ENCODE measurements at places on chromosomes 7 and 10. TPM values are rescaled to one million over a fixed set of nuclear protein-coding genes. Genes with fewer than 3 reads are reported as not detected.

DNA sequence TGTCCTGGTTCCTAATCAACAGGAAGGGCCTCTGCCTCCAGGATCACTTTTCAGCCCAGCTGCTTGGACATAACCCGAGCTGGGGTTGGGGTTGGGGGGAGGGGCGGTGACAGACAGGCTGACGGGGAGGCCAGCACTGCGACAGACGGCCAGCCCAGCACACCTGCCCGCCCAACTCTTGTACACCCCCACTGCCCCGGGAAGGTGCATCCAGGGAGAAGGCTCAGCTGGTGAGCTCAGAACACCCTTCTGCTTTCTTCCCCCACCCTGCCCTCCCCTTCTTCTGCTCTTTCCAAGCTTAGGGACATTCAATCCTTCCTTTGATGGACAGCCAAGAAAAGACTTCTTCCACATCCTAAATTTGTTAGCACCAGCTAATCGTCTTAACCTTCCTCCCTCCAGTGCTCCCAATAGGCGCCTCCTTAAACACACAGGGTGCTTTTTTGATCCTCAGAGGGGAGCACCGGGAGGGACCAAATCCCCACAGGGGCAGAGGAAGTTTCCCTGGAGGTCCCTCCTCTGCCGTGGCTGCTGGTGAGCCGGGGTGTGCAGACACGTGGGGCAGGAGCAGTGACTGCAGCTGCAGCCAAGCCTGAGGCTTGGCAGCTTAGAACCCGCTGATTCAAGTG lies 44.7 kb downstream of the COL13A1 start:
- H3K27ac ChIP-seq, result no peak overlapping the region
- no peaks in the 10 kb centered on the region for H3K36me3 ChIP-seq
- H3K27me3 ChIP-seq, result peaks cover 22% of the 10 kb centered on the region
- no peak for DNase-seq

GRCh38 chr10:11091517-11092102 lies 73.9 kb downstream of the CELF2 start:
- no peak overlapping the region for H3K27ac ChIP-seq
- no peak overlapping the region for H3K4me3 ChIP-seq
- no peaks in the 10 kb centered on the region for H3K36me3 ChIP-seq

LRMDA gene
- total RNA-seq, result not detected

DNA sequence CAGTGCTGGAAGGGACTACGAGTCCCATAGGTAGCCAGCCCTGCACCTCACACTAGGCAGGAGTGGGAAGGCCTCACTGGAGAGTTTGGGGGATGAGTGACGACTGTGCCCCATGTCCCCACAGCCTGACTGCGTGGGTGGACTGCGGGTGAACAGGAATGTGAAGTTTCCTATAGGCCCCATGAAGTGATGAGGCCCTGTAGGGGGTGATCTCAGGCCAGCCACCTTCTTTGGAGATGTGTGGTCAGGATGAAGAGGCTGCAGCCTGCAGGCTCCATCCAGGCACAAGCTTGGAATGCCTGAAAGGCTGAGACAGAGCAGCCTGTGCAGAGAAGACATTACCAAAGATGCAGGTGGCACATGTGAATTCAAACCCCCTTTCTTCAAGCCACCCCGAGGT lies 94.9 kb downstream of the CPXM2 start:
- peaks cover 12% of the 10 kb centered on the region for H3K27me3 ChIP-seq
- no peak overlapping the region for H3K4me3 ChIP-seq
- H3K36me3 ChIP-seq, result no peaks in the 10 kb centered on the region

DNA sequence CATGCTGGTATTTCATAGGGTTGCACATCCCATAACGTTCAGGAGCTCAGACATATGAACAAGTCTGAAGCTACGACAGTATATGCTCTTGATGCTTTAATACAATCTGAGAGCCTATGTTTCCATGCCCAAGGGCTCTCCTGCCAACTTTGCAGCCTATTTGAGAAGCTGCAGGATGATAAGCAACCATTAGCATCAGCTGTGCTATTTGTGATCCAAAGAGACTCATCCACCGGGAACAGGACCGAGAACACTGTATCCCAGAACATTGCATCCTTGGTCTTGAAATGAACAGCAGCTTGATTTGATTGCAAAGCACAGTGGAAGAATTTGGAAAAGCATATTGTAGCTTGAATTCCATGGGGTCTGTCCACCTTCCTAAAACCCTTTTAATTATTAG lies 156.2 kb upstream of the PTER start:
- no peak overlapping the region for H3K27ac ChIP-seq
- H3K4me3 ChIP-seq, result no peak overlapping the region
- H3K36me3 ChIP-seq, result no peaks in the 10 kb centered on the region
- peaks cover 2% of the 10 kb centered on the region for H3K27me3 ChIP-seq

GRCh38 chr10:59967079-59967478 lies 60.7 kb upstream of the CCDC6 start:
- H3K36me3 ChIP-seq, result no peaks in the 10 kb centered on the region
- DNase-seq, result no peak
- no peaks in the 10 kb centered on the region for H3K4me1 ChIP-seq

DNA sequence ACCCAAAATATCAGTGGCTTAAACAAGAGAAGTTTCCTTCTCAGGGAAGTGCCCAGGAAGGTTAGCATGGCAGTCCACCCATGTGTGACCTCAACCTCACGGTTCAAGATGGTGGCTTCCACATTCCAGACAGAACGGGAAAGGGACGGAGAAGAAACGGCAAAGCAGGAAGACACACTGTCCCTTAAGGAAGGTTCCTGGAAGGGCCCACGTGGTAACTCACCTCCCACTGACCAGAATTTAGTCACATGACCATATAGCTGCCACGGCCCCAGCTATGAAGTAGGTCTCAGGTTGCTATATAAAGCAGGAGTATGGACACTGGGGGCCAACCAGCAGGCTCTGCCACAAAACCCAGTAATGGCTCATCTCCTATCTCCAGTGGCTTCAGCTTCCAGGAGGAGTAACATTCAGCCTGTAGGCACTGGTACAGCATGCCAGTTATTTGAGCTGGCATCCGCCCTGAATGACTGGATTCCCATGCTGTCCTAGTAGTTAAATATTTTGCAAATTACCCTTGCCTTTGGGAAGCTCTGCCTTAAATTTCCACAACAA lies 278.5 kb upstream of the KLF14 start:
- H3K4me3 ChIP-seq, result no peak overlapping the region
- H3K27me3 ChIP-seq, result no peaks in the 10 kb centered on the region
- H3K27ac ChIP-seq, result peak overlapping the region; percentile 59
- peaks cover 4% of the 10 kb centered on the region for H3K36me3 ChIP-seq
- H3K4me1 ChIP-seq, result peaks cover 60% of the 10 kb centered on the region

GRCh38 chr10:86647773-86648703 lies 6.3 kb upstream of the OPN4 start:
- H3K27ac ChIP-seq, result no peak overlapping the region
- no peak for DNase-seq
- H3K27me3 ChIP-seq, result no peaks in the 10 kb centered on the region
- H3K4me3 ChIP-seq, result no peak overlapping the region
- peaks cover 7% of the 10 kb centered on the region for H3K4me1 ChIP-seq

FXYD4 gene
- not detected for total RNA-seq

- H3K27ac ChIP-seq, result no peak overlapping the region
- DNase-seq, result no peak
- peaks cover 5% of the 10 kb centered on the region for H3K4me1 ChIP-seq
- H3K4me3 ChIP-seq, result no peak overlapping the region
- peaks cover 8% of the 10 kb centered on the region for H3K36me3 ChIP-seq
- H3K27me3 ChIP-seq, result no peaks in the 10 kb centered on the region
Observed at GRCh38 chr7:1009747-1010146, 26.8 kb downstream of the CYP2W1 start.

GRCh38 chr10:51010977-51011376 lies 63.3 kb upstream of the PRKG1 start:
- no peaks in the 10 kb centered on the region for H3K4me1 ChIP-seq
- no peaks in the 10 kb centered on the region for H3K36me3 ChIP-seq
- H3K27me3 ChIP-seq, result peaks cover 3% of the 10 kb centered on the region
- H3K4me3 ChIP-seq, result no peak overlapping the region
- H3K27ac ChIP-seq, result no peak overlapping the region
- peak; percentile 24 for DNase-seq

GRCh38 chr10:45550903-45551786 lies 121.4 kb downstream of the ZFAND4 start:
- H3K27ac ChIP-seq, result no peak overlapping the region
- peaks cover 18% of the 10 kb centered on the region for H3K4me1 ChIP-seq
- H3K4me3 ChIP-seq, result no peak overlapping the region

GRCh38 chr10:79185796-79186374 lies 117.1 kb downstream of the ZMIZ1 start:
- H3K4me1 ChIP-seq, result no peaks in the 10 kb centered on the region
- no peaks in the 10 kb centered on the region for H3K36me3 ChIP-seq
- no peak overlapping the region for H3K27ac ChIP-seq
- no peak overlapping the region for H3K4me3 ChIP-seq

GHRHR gene
- not detected for total RNA-seq

OR2AE1 gene
- total RNA-seq, result 0.42 TPM

- peaks cover 25% of the 10 kb centered on the region for H3K27me3 ChIP-seq
- no peak overlapping the region for H3K4me3 ChIP-seq
- H3K27ac ChIP-seq, result no peak overlapping the region
- peaks cover 2% of the 10 kb centered on the region for H3K4me1 ChIP-seq
- no peaks in the 10 kb centered on the region for H3K36me3 ChIP-seq
Observed at GRCh38 chr7:112152186-112152585, 54.0 kb downstream of the DOCK4 start.

GIMAP4 gene
- total RNA-seq, result 174 TPM

PIP gene
- total RNA-seq, result not detected

GRCh38 chr10:36220151-36220550 lies 578.1 kb upstream of the FZD8 start:
- no peaks in the 10 kb centered on the region for H3K4me1 ChIP-seq
- no peaks in the 10 kb centered on the region for H3K36me3 ChIP-seq
- H3K27me3 ChIP-seq, result no peaks in the 10 kb centered on the region

- no peak for DNase-seq
- H3K27me3 ChIP-seq, result no peaks in the 10 kb centered on the region
- no peak overlapping the region for H3K4me3 ChIP-seq
- H3K36me3 ChIP-seq, result peaks cover 10% of the 10 kb centered on the region
- peaks cover 55% of the 10 kb centered on the region for H3K4me1 ChIP-seq
Observed at GRCh38 chr10:71842856-71843686, 8.0 kb downstream of the PSAP start.

- H3K36me3 ChIP-seq, result no peaks in the 10 kb centered on the region
- H3K27me3 ChIP-seq, result no peaks in the 10 kb centered on the region
- H3K27ac ChIP-seq, result no peak overlapping the region
- DNase-seq, result no peak
- H3K4me3 ChIP-seq, result no peak overlapping the region
- no peaks in the 10 kb centered on the region for H3K4me1 ChIP-seq
Observed at GRCh38 chr7:47778153-47778661, 170.1 kb downstream of the PKD1L1 start.

DNA sequence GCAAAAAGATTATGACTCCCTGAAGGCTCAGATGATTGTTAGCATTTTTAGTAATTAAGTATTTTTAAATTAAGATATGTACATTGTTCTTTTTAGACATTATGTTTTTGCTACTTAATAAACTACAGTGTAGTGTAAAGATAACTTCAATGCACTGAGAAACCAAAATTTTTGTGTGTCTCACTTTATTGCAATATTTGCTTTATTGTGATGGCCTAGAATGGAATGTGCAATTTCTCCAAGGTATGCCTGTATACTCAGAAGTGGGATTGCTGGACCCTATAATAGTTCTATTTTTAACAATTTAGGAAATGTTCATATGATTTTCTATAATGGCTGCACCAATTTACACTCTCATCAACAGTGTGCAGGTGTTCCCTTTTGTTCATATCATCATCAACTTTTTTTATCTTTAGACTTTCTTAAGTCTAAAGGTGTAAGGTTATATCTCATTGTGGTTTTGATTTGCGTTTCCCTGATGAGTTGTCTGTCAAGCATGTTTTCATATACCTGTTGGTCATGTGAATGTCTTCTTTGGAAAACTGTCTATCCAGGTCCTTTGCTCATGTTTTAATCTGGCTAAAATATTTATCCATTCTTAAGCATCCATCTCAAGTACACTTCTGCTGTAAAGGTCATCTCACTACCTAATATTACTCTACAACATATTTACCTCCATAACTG lies 1323.5 kb upstream of the LRRTM3 start:
- H3K27me3 ChIP-seq, result no peaks in the 10 kb centered on the region
- H3K4me1 ChIP-seq, result no peaks in the 10 kb centered on the region

DNA sequence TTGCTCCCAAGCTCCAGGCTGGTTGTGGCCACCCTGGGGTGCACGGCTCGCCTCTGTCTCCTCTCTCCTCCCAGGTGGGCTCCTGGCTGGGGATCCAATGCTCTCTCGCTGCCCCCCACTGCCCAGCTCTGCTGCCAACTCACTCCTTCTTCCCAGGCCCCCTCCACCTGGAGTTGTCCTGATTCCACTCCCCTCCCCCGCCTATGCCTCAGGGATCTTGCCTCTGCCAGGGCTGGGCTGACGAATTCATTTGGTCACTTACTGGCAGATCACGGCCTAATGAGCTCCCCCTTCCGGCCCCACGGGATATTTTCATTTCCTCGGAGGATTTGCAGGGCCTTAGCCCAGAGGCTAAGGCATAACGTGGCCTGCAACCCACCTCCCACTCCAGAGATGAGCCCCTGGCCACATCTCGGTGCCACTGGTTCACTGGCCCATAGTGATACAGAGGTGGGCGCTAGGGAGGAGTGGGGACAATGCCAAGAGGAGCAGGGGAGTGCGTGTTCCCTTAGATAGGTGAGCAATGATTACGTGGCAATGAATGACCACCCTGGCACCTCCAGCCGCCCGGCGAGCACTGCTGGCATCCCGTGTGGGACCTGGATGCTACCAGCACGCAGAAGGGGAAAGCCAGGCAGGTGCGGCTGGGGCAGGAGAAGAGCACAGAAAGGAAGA lies 344.6 kb upstream of the SHH start:
- no peaks in the 10 kb centered on the region for H3K27me3 ChIP-seq
- no peaks in the 10 kb centered on the region for H3K4me1 ChIP-seq
- H3K4me3 ChIP-seq, result no peak overlapping the region
- no peaks in the 10 kb centered on the region for H3K36me3 ChIP-seq
- no peak for DNase-seq
- H3K27ac ChIP-seq, result no peak overlapping the region

DNA sequence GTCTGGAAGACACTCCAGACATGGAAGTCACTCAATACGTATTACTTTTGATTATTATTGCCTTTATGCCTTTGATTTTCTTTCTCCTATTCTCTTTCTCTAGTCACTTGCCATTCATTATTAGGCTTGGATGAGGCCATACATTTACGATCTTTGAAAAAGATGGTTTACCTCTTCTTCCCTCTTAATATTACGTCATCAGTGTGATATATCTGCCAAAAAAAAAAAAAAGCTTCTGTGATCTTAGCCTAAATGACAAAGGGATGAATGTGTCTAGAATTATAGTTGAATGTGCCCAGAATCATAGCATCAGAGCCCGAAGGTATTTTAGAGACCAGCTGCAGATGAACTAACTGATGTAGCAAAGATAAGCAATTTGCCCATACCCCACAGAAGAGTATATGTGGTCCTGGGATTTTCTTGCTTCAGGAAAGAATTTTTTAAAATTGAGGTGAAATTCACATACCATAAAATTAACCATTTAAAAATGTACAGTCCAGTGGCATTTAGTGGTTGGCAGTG lies 73.9 kb downstream of the HHEX start:
- H3K4me1 ChIP-seq, result no peaks in the 10 kb centered on the region
- no peaks in the 10 kb centered on the region for H3K36me3 ChIP-seq
- H3K27ac ChIP-seq, result no peak overlapping the region
- H3K27me3 ChIP-seq, result peaks cover 28% of the 10 kb centered on the region
- H3K4me3 ChIP-seq, result no peak overlapping the region
- no peak for DNase-seq

- peaks cover 3% of the 10 kb centered on the region for H3K4me1 ChIP-seq
- no peak overlapping the region for H3K27ac ChIP-seq
- no peak overlapping the region for H3K4me3 ChIP-seq
- H3K27me3 ChIP-seq, result peaks cover 33% of the 10 kb centered on the region
- peak; percentile 44 for DNase-seq
Observed at GRCh38 chr10:120979435-120980278, 128.5 kb downstream of the WDR11 start.

Data from activated CD8-positive, alpha-beta T cell treated with anti-CD3 and anti-CD28 coated beads, Interleukin-2, amount 10 ng/mL, durations not matched to agents 7 days and 5 days (primary cell).